GM06990 (cell line): ENCODE measurements at places on chromosomes 1 and 21.

- DNase-seq, result no peak
These were observed 972.2 kb downstream of the TTLL7 start for GRCh38 chr1:83026745-83027144.

DNA sequence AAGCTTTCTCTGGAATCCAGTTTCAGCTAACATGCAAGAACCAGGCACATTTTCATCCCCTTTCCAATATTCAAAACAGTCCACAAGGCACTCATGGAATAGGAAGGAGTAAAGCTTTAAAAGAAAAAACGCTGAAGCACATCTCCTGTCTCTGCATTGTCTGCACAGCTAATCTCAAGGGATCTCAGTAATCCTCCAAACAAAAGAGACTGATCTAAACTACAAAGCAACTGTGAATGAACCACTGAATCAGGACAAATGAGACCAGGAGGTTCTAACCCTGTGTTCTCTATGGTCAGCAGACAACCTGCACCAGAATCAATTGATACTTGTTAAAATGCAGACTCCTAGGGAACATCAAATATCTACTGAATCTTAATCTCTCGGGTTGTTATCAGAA, 399.0 kb downstream of the HHAT start:
- DNase-seq, result no peak

- DNase-seq, result no peak
These were observed 4.0 kb downstream of the TOMM20 start for GRCh38 chr1:235124665-235125064.

- DNase-seq, result no peak
These were observed 14.0 kb downstream of the AK2 start for GRCh38 chr1:33022650-33023200.

GRCh38 chr1:48039088-48040054, 42.2 kb upstream of the TRABD2B start:
- no peak for DNase-seq

GRCh38 chr1:55386456-55386855, 171.3 kb upstream of the USP24 start:
- DNase-seq, result no peak

DNA sequence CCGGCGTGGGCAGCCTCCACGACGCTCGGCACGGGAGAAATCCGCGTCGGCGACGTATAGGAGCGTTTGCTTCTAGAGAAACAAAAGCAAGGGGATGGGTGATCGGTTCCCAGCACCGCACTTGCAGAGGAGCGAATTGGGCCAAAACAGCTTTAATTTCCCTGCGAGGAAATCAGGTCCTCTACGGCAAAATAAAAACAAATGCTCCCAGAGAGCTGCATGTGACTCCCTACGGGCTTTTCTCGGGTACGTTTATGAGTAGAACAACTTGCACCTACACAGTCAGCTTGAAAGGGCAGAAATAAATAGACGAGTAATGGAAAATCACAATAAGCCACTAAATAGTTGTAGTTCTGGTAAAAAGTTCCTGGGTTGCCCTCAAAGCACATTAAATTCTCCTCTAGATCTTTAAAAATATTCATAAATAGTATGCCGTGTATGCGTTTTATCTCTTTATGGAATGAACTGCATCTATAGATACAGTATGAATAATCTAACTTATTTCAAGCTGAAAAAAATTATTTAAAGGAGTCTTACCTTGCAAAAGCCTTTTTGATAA, 1.2 kb downstream of the NHLH2 start:
- no peak for DNase-seq

- DNase-seq, result no peak
These were observed 8.9 kb upstream of the ADORA3 start for GRCh38 chr1:111512132-111512889.
